ENCODE measurements at places on chromosomes 13 and 19.

DNA sequence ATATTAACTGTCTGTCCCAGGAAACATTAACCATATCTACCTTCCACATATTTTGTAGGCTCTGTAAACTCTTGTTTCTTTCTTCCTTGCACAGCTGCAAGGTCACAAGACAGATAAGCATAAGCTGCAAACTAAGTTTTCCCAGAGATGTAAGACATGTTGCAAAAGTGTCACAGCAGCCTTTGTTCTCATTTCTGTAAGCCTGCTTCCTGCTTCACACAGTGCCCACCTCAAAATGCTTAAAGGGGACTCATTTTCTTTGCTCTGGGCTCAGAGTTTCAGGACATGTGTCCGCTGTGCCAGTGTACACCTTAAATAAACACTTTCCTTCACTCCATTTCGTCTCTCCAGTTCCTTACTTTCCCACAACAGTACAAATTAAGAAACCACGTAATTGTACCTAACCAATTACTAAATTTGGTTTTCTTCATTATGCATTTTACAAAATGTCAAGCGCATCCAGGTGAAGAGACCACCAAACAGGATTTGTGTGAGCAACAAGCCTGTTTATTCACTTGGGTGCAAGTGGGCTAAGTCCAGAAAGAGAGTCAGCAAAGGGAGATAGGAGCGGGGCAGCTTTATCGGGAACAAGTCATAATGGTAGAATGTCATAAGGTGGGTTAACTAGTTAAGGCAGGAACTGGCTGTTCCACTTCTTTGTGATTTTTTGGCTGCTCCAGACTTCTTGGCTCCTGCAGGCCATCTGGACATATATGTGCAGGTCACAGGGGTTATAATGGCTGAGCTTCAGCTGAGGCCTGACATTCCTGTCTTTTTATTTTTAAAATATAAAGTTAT lies 12.7 kb upstream of the ZNF431 start:
- DNase-seq = no peak

GRCh38 chr13:62305756-62306155 lies 890.1 kb upstream of the PCDH20 start:
- no peak for DNase-seq

DNA sequence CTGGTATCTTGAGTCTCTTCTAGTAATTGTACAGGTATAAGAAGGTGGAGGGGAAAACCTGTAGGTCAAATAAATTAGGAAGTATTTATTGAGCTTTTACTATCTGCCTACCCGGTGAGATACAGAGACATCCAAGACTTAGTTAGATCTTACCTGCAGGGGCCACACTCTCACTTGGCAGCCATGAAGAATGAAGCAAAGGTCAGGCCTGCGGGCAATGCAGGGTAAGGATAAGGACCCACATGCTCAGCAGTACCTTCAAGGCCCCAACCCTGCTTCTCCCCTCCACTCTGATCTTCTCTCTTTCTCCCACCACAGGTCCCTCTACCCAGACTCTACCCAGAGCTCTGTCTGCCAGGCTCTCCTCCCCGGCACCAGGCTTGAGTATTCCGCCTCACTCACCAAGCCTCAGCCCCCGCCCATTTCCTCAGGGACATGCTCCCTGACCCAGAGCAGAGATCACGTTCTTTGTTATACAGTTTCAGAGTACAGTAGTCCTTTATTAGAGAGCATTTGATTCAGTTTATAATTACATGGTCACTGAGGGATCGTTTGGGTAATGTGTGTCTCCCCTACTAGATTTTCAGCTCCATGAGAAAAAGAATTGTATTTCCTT lies 18.9 kb upstream of the CLDN10 start:
- DNase-seq = no peak

DNA sequence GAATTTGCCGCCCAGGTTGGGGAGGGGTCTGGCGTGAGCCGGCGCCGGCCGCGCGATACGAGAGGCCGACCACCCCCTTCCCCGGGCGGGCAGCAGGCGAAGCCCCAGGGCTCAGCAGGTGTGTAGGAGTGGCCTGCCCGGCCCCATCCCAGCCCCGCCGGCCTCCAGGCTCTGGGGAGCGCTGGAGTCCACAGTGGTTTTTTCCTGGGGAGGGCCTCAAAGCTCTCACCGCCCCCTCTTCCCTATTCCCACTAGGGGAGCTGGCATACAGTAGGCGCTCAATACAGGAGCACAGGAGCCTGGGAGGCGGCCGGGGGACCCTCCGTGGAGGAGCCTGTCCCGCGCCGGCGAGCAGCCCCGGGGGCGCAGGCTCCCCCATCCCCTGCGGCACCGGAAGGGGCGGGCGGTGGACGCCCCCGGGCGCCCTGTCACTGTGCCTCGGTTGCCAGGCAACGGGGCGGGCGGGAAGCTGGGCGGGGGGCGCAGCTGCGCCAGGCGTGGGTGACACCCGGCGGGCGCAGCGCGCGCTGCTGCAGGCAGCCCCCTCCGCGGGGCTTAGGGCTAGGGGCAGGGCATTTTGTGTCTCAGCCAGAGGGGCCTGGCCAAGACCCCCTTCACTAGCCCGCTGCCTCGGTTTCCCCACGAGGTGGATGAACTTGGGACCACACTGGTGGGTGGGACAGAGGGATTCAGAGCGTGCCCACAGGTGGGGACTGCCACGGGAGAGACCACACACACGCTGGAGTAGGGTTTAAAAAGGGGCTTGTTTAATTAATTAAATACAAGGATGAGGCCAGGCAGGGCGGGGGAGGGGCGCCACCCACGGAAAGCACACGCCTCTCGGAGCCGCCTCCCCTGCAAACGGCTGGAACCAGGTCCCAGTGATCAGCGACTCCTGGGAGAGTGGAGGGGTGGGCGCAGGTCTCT lies 3.6 kb upstream of the REXO1 start:
- no peak for DNase-seq

- DNase-seq = no peak
These were observed 776 bp upstream of the LENG1 start for GRCh38 chr19:54160182-54160811.

- DNase-seq = peak; percentile 46
These were observed 213.1 kb upstream of the TMTC4 start for GRCh38 chr13:100887729-100888151.

- no peak for DNase-seq
These were observed 157.4 kb downstream of the MZT1 start for GRCh38 chr13:72570019-72570418.

GRCh38 chr19:47267350-47267759 lies 7.3 kb upstream of the INAFM1 start:
- DNase-seq = no peak

DNA sequence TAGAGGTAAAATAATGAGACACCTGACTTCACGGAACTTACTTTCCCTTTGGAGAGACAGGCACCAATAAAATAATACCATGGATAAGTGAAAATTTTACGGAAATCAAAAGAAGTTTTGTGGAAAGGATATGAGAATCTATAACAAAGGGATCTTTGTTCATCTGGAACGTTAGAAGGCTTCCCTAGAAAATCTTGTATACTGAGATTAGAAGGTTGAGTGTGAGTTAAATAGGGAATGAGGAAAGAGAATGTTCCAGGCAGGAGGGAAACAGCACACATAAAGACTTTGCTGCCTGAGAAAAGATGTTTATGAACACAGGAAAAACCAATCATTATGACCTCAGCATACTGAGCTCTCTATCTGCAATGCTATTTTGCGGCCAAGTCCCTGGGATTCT lies 19.6 kb upstream of the RAP2A start:
- DNase-seq = no peak

DNA sequence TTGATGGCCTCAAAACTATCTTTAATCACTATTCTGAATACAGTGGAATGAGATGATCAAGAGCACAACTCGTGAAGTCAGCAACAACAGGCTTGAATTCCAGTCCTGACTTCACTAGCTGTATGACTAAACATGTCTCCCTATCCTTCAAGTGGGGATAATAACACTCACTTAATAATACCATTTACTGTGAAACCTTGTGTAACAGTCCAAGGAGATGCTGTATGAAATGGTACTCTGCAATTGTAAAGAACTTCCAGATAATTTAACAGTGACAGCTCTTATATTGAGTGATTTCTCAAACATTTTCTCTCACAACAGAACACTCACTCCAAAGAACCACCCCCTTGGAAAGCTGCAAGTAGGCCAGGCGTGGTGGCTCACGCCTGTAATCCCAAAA lies 823.1 kb downstream of the DIAPH3 start:
- no peak for DNase-seq

DNA sequence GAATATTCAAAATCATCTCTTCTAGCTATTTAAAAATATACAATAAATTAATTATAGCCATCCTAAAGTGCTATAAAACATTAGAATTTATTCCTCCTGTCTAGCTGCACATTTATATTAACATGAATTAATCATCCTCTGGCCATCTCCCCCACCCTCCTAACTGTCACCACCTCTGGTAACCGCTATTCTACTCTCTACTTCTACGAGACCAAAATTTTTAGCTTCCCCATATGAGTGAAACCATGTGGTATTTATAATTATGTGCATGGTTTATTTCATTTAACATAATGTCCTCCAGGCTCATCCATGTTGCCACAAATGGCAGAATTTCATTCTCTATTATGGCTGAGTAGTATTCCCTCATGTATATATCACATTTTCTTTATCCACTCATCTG lies 265.2 kb downstream of the COG6 start:
- DNase-seq = no peak

DNA sequence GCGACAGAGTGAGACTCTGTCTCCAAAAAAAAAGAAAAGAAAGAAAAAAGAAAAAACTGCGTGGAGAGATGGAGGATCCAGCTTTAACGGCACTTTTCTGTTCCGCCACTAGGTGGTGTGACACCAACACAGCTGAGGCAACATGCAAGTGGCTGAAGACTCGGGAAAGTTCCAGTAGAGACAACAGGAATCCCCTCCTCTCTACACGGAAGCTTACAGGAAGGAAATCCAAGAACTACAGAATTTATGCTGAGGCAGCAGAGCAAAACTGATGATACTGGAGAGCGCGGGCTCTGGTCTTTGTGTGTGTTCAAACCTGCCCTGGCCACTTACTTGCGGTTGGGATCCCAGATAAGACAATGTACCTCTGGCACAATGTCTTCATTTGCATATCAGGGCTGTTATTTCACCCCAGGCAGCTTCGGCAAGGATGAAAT lies 9.9 kb downstream of the RANBP3 start:
- peak; percentile 74 for DNase-seq

- DNase-seq = no peak
These were observed 23.0 kb downstream of the PPP1R37 start for GRCh38 chr19:45115809-45116615.

- DNase-seq = no peak
These were observed 20.4 kb upstream of the NANOS3 start for GRCh38 chr19:13856497-13856896.

DNA sequence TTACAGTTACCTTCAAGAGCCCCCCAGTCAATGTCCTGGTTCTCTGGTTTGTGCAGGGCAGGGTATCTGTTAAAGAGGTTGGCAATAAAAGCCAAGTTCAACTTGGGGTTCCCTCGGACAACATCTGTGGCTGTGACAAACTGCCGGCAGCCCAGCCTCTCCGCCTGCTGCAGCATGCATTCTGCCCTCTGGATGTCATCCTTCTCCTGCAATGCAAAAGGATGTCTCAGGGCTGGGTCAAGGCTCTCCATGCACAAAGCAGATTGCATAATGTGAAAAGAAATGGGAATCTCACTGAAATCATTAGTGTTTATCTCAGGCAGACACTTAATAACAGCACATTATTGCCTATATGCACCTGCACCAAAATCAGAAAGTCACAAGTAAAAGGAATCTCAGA lies 35.1 kb downstream of the LCP1 start:
- DNase-seq = peak; percentile 8

DNA sequence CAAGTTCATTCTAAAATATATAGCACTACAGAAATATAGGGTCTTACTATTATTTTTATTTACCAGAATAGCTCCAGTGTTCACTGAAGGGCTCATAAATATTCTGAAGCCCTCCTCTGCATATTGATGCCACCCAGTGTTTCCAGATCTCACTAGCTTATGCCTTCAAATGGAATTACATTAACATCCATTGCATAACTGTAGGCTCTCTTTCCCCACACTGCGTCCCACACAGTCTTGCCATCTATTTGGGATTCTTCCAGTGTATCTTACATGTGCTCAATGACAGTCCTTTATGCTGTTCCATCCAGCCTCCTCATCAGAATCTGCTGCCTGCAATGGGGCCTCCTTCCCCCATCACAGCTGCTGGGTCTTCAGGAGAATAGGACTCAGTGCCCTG lies 137.2 kb downstream of the CYSLTR2 start:
- DNase-seq = no peak

DNA sequence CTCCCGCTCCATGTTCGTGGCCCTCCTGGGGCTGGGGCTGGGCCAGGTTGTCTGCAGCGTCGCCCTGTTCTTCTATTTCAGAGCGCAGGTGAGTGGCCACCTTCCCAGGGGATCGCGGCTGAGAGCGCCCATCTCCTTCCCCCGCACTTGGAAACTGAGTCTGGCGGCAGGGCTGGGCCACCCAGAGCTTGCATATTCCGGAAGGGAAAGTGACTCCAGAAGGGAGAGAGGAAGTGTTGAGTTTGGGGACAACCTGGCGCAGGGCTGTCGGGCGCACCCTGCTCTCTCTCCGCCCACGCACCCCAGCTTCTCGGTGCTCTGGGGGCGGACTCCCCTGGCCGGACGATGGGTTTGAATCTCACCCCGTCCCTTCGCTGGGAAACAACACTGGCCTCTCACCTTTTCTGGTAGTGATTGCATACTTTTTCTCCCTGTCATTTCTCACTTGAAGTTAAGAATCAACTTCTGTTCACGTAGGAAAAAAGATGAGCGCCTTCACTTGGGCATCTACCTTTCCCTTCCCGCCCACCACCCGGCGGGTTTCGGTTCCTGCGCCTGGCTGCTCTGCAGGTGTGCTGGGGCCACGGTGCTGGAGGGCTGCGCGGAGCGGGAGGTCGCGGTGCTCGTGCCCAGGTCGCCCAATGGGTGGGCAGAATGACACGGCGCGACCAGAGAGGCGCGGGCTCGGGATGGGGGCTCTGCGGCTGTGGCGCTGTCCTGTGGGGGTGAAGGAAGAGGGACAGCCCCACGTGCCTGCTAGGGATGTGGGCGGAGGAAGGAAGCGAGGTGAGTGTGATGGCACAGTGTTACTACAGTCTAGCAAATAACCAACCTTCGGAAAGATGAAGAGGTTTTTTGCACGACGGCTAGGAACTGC lies 721 bp downstream of the TNFSF11 start:
- DNase-seq = no peak

All from HFFc6 (cell line).